CD4-positive, alpha-beta T cell treated with Interleukin-17A for 1 hour (primary cell): ENCODE measurements at places on chromosomes 2 and 18.

DNA sequence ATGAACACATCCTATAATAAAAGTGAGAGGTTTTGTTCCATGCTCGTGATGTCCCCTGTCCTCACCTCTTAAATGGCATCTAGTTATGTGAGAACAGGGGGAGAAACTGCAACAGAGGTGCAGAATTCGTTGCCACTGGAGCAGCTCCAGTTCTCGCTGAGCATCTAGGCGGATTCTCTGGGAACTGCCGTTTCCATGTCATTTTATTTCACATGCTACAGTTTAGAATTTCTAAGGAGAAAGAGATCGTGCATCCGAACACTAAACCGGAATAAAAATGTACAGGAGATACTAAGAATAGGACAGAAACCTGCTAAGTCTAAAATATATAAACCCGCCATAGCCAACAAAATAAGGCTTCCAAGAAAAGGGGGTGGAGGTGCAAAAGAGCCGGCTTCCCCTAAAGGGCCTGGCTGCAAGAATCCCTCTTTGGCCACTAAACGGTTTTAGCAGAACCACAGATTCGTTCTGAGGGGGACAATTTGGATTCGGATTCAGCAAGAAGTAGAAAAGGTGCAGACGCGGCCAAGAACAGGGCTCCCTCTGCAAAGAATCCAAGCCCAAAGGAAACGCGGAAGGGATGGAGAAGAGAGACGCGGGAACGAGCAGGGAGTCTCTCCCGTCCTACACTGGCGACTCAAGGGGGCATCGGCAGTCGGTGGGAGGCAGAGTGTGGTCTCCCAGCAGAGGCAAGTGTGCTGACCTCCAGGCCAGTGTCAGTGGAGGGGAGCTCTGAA is 1.3 kb downstream of the TMEM163 start:
- no peak for DNase-seq

DNA sequence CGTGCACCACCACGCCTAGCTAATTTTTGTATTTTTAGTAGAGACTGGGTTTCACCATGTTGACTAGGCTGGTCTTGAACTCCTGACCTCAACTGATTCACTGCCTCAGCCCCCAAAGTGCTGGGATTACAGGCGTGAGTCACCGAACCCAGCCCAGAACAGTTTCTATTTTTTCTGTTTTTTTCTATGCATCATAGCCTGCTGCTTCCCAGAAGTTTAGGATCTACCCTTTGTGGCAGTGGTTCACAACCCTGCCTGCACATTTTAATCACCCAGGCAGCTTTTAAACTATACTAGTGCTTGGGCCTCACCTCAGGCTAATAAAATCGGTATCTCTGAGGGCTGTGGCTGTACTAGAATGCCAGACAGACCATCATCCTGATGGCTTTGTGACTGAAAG is 39.7 kb upstream of the SOCS6 start:
- DNase-seq, result no peak

- DNase-seq, result no peak
Observed at GRCh38 chr2:121969766-121970639, 214.6 kb downstream of the TSN start.

- no peak for DNase-seq
Observed at GRCh38 chr18:62210138-62210537, 23.1 kb downstream of the RELCH start.

DNA sequence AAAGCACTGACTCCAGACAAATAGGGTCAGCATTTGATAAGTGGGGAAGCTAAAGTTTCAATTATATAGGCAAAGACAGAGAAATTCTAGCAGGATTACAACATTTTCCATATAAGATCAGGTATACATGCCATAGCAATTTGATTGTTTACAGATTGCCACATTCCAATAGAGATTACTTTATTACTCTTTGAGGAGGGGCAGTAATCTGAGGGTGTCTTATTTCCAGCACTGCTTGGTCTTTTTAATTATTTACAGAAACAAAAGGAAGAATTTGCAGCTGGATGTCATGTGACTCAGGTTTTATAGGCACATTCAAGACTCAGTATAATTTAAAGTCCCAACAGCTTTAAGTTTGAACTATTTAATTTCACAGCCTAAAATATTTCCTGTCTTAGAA is 42.5 kb upstream of the GPR39 start:
- no peak for DNase-seq

DNA sequence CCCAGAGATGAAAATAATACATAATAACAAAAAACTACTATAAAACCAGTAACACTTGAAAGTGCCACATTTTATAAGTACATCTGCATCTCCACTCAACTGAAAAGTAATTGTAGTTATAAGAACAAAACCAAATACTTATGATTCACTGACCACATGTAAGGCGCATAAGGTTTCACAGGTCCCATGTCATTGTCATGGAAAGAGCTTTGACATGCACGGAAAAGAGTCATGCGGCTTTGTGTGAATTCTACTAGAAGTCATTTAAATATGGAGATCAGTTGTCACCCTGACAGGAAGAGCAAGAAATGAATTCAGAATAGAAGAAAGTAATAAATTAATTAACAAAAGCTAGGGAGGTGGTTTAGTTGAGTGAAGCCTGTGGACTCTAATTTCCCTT is 459.1 kb downstream of the CDH2 start:
- DNase-seq, result no peak

- no peak for DNase-seq
Observed at GRCh38 chr2:219596954-219597551, 604 bp upstream of the STK11IP start.

DNA sequence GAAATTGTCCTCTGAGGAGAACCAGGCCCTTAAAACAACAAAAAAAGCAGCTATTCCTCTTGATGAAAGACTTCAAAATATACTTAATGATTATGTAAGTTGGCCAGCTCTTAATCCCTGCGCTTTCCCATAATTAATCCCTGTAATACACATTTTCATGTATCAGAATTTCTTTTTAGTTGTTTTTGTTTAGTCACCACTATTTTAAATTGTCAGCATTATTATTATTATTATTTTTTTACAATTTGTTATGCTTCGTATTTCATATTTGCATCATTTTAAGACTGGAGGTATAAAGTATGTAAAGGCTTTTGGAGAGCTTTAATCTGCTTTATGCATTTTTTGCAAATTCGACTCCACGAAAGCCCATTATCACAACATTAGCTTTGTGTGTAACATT is 152.9 kb downstream of the ACOXL start:
- no peak for DNase-seq

DNA sequence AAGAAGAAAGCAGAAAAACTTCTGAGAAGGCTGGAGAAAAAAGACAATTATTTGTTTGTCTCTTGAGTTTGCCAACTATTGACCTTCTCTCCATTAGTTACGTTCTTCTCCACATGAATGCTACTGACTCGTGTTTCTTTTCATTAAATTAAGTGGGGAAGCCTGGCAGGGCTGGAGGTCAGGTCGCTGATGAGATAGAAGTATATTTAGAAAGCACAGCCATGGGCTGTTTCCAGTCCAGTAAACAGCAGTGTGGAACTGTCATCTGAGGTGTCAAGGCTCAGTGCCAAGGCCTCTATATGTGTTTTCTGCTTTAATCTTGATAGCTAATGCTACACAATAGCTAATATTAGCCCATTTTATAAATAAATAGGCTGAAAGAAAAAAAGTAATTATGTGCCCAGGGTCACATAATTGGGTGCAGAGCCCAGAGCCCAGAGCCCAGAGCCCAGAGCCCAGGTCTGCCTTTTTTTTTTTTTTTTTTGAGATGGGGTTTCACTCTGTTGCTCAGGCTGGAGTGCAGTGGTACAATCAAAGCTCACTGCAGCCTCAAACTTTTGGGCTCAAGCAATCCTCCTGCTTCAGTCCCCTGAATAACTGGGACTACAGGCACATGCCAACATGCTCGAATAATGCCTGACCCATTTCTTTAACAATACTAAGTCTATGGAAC is 6.3 kb downstream of the MSGN1 start:
- DNase-seq, result no peak

- peak; percentile 6 for DNase-seq
Observed at GRCh38 chr18:12394428-12394827, 13.3 kb upstream of the PRELID3A start.

DNA sequence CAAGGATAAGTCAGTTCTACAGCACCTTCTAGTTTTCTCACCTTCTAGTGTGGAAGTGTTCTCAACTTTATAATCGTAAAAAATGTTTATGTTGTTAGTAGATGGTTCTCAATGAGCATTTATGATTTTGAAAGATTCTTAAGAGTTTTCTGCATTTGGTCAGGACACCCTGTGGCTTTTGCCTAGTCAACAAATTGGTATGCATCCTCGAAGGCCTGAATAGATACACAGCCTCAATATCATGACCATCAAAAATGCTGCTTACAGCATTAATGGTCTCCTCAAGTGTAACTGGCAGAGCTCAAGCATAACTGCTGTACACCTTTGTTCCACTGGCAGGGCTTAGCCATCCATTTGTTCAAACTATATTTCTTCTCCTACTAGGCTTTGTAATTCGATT is 96.7 kb downstream of the CRACDL start:
- no peak for DNase-seq

- DNase-seq, result no peak
Observed at GRCh38 chr18:48885266-48885923, 65.4 kb downstream of the SMAD7 start.

GRCh38 chr2:105764059-105764458 is 19.3 kb downstream of the NCK2 start:
- no peak for DNase-seq

DNA sequence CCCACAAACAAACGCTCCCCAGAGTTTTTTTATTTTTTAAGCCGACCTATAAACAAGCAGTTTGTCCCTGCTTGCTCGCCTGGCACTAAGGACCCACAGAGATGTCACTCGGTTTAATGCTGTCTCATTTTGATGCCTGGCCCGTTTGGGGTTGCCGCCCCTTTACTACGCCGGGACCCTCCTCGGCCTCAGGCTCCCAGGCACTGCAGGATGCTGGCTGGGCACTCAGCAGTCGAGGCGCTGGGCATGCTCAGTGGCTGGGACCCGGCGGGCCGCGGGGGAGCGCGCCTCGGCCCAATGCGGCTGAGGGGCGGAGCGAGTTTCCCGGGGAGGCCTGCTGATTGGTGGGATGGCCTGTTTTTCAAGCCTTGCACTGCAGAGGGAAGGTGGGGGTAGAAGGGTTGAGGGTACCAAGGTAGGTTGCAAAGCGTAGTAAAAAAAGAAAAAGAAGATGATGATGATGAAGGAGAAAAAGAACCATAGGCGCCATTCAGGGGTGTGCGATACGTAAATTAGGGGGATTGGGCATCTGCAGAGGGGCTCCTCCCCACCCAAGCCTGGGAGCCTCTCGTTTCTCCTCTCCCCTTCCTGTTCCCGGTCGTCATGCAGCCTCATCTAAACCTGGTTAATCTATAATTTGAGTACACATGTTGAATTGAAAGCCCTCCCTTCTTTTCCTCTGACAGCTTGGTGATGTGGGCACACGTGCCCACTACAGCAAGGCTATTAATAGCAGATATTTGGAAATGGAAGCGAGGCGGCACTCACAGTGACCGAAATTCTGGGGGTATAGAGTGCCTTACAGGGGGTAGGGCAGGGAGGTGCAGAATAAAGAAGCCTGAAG is 1.5 kb upstream of the IRS1 start:
- peak; percentile 78 for DNase-seq

DNA sequence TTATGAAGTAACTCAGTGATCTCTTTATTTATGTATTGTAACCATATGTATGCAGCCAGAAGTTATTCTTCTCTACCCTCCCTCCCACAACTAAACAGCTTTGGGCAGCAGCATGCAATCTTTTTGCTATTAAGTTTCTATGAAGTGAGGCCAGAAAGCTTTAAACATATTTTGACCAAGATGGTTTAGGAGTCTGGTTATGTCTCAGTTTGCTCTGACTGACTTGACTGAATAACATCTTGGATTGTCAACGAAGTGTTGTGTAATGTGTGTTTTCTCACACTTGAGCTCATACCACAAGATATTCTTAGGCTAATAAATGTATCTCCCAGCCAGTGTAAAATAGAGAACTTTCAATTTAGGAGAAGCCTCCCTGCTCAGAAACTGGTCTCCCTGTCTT is 104.3 kb downstream of the TTC27 start:
- no peak for DNase-seq

DNA sequence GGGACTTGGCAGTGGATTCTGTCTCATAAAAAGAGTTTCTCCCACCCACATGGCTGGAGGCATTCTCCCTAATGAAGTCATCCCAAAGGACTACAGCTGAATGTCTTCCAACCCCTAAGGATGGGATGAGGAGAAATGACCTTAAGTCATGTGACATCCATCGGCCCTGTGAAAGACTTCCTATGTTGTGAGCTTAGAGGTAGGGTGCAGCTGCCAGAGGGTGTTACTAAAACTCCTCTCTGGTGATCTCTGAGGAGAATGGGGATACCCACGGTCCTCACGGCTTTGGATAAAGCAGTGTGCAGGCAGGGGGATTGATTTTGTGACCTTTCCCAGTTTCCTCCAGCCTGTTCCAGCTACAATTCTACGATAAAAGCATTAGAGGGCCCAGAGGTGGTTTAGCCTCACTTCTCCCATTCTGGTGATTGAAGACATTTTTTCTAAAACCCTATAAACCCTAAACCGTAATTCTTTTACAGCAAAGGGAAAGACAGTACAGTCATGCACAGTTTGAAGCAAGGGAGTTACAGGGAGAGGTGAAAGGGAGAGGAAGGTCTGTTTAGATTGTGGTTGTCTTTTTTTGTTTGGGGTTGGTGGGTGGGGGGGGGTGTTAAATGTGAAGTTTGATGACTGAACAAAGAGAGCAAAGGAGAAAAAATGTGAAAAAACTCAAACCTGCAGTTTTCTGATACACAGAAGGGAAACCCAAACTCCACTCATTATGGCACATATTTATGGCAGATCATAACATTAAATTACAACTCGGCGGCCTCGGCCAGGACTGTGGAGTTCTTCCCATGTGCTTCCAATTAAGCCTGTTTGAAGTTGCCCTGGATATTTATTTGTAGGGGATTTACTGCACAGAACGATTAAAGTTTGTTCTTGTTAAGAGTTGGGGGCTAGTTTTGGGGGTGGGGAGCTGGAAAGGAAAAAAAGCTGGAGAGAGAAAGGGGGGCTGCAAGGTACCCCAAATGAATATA is 26.6 kb upstream of the SLC14A2 start:
- no peak for DNase-seq

DNA sequence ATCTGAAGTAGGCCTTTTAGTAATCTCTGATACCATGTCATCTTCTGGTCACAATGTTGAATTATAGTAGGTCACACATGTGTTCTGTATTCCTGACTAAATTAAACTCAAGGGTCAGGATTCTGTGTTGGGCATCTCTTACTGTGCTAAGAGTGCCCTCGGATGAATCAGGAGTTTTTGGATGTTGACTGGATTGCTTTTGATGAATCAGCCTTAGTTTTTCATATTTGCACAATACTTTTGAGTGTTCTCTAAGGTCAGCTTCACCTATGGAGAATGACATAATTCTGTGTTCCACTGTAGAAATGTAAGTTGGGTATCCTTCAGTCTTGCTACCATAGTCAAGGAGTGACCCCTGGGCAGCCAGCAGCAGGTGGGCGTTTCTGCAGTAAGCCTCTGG is 190.1 kb downstream of the PTPRM start:
- DNase-seq, result no peak

DNA sequence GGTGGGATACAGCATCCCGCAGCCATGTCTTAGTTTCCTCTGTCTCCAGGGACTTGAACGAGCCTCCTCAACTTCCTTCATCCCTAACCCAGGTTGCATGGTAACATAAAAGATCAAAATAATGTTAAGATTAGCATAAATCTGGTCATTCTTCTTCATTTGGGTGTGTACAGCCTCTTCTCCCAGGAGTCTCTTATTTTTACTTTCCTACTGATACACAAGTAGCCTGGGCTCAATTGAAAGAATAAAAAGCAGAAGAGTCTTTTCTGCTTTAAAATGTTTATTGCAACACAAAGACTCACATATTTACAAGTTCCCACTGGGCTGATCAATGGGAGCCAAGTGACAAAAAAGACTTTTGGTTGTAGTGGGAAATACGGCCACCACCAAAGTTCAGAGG is 137.9 kb upstream of the PID1 start:
- no peak for DNase-seq

- DNase-seq, result peak; percentile 82
Observed at GRCh38 chr2:30147715-30148610, 1.2 kb downstream of the YPEL5 start.
